ENCODE measurements at places on chromosomes 5 and 9.

- DNase-seq, result peak; percentile 100
Observed at GRCh38 chr5:168579488-168580226, 489 bp upstream of the PANK3 start.

GRCh38 chr9:88814577-88814976 lies 176.7 kb upstream of the S1PR3 start:
- DNase-seq, result peak; percentile 78

DNA sequence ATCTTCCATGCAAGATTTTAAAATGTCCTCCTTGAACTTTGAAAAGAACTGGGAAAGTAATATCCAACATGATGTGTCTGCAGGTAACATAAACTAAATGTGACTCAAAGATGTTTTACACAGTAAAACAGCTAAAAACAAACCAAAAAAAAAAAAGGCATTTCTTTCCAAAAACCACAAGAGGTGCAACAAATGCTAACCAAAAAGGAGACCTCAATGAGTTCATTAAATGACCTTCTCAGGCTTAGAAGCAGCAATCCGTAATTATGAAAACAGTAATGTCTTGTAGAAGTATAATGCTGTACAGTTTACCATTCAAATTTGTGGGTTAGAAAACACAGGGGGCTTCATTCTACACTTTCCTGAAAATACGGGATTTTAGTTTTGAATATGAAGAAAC lies 2.5 kb downstream of the RNF145 start:
- DNase-seq, result no peak

DNA sequence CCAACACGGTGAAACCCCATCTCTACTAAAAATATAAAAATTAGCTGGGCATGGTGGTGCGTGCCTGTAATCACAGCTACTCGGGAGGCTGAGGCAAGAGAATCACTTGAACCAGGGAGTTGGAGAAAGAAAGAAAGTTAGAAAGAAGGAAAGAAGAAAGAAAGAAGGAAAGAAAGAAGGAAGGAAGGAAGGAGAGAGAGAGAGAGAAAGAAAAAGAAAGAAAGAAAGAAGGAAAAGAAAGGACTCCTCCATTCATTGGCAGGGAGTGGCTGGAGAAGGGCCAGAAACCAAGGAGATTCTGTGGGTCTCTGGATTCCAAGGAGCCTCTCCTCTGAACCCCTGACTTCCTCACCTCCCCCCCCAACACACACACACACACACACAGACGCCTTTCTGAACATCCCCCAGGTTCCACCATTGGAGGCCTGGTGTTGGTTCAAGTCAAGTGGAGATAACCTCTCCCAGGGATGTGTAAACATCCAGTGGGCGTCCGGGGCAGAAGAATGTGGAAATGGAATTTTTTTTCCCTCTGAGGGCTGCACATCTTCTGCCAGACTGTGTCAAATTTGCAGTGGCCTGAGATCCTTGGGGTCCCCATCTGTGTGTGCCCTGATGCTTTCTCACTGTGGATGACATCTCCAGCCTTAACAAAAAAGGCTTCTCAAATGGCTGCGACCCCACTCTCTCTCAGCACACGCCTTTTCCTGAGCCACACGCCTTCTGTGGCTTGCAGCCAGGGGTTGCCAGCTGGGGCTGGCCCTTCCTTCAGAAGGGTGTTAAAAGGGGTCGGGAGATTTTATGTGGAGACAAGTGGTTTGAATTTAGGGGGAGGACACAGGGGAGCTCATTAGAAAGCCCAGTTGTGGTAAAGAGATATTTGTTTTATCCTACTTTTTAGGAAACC lies 109.3 kb upstream of the HAND1 start:
- no peak for DNase-seq

DNA sequence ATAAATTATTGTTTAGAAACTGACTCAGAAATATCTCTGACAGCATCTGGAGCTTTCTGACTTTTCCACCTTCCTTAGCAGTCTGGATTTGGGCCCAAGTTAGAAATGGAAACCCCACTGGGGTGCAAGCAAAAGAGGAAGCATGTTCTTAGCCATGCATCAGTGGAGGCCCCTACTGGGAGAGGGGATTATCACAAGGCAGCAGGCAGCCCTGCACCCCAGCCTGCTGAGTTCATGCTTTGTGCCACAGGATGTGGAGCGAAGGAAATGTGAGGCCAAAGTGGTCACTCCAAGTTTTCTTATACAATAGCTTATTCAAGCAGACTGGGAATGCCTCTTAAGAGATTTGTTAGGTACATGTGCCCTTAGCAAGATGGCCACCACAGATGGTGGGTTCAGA lies 146.5 kb upstream of the TLX3 start:
- peak; percentile 23 for DNase-seq

DNA sequence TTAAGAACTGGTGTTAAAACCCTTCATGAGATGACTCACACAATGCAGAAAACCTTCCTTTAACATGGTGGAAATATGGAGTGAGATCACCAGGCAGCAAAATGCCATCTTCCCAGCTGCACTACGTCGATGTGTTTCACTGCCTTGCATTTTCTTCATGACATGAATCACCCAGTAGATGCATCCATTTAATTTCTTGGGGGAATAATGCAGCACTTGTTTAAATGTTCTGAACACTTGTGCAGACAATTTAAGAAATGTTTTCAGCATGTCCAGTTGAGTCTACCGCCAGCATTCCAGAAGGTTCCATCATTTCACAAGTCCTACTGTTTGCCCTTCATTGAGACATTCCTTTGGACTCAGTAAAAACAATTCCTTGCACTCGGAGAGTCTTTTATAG lies 81.6 kb downstream of the ADAMTS16 start:
- DNase-seq, result no peak

GRCh38 chr5:69084195-69084594 lies 9.6 kb upstream of the SLC30A5 start:
- no peak for DNase-seq

- DNase-seq, result peak; percentile 43
Observed at GRCh38 chr9:88106492-88106891, 31.8 kb downstream of the SPATA31C2 start.

DNA sequence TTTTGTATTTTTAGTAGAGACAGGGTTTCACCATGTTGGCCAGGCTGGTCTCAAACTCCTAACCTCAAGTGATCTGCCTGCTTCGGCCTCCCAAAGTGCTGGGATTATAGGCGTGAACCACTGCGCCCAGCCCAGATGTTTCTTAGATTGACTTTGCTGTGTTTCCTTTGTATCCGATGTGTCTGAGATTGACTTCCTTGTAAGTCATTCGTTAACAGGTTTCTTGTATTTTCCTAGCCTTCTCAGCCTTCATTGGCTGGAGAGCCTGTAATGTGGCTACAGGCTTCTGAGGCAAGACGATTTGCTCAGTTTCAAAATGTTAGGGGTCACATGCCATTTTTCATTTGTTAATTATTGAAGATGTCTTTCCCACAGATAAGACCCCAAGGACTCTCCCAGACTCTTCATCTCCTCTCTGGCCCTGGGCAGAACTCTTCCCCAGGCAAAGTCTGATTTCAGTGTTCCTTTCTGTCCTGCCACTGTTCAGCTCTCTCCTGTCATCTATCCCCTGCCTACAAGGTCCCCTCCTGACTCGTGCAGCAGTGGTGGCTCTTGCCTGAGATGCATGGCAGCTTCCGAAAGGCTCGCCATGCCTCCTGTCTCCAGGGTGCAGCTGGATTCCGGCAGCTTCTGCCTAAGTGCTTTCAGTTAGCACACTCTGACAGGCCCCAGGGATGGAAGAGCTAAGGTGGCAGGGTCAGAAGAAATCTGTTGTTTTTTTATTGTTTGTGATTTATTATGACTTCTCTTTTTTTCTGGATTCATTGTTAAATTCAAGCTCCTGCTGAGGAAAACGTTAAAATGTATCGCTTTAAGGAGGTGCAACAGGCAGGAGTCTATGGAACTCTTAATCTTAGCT lies 206.4 kb downstream of the AOPEP start:
- DNase-seq, result no peak

GRCh38 chr5:168479166-168479565 lies 7.1 kb upstream of the RARS1 start:
- no peak for DNase-seq

GRCh38 chr5:103315455-103315854 lies 56.9 kb downstream of the MACIR start:
- DNase-seq, result no peak

DNA sequence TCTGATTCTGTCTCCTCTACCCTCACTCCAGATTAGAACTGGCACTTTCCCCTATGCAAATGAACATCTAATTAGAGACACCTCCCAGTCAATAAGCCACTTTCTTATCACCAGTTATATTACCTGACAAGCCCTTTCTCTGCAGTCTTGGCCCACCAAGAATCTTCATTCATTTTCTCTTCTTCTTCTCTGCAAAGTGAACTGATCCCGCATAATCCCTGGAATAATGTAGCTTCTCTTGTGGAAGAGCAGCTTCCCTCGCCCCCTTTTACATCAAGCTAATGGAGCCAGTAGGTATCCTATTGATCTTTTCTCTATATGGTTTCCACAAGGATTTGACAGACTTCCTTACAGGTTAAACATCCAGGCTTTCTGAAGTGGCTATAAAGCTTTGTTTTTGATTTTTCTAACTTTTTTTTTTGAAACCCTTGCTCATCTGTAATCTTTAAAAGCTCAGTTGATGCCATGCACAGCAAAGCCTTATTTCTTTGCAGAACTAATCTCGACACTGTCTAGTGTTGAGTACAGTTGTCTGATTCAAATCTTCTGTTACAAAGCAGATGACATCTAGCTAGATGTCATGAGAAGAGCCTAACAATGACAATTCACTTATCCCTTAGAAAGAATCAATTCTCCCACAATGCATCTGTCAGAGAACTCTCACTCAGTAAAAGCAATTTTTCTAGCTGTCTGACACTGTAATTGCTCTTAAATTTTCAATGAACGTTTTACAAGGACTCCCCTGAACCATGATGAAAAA lies 281.4 kb downstream of the ISL1 start:
- DNase-seq, result no peak

GRCh38 chr5:69230181-69230580 lies 4.5 kb upstream of the CDK7 start:
- no peak for DNase-seq

DNA sequence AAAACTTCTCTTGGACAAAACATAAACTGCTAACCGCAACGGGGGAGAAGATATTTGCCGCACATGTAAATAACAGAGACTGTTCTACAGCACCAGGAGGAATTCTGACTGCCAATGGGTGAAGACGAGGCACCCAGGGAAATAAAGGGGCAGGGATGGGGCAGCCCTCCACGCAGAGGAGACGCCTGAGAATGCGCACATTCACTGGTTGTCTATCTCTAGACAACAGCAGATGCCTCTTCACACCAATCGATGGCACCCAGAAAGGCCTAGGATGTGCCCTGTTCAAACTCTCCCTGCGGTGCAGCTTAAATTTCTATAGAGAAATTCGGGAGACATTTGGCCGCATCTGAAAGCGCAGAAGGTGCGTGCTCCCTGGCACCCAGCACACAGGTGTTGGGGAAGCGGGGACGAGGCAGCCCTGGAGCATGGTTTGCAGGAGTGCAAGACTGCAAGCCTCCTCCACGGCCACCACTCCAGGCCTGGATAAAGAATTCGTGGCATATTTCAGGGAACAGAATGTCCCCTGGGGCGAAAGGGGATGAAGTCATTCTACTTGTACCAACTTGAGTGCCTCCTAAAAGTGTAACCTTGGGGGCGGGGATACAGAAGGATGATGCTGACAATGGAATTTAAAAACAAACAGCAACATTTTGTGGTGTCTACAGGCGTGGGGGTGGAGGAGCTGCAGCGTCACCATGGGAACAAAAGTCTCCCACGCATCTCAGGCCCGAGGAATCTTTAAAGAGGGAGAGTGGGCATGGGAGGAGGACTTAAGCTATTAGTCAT lies 6.3 kb upstream of the IRX2 start:
- DNase-seq, result no peak

- no peak for DNase-seq
Observed at GRCh38 chr9:7671847-7672246, 127.7 kb downstream of the DMAC1 start.

- DNase-seq, result no peak
Observed at GRCh38 chr5:3353561-3353960, 242.1 kb upstream of the IRX1 start.

DNA sequence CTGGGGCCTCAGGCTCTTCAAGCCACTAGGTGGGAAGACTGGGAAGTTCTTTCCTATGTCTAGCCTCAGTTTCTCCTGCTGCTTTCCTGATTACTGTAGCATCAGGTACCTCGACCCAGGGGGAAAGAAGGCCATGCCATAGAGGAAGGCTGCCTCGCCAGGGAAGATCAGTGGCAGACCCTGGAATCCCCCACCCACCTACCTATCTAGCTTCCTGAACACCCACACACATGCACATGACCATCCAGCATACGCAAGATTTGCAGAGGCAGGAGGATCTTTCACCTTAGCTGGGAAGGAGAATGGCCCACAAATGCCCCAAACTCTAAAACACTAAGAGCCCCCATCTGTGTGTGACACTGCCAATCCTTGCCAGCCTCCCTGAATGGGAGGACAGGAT lies 8.0 kb downstream of the NR5A1 start:
- no peak for DNase-seq

DNA sequence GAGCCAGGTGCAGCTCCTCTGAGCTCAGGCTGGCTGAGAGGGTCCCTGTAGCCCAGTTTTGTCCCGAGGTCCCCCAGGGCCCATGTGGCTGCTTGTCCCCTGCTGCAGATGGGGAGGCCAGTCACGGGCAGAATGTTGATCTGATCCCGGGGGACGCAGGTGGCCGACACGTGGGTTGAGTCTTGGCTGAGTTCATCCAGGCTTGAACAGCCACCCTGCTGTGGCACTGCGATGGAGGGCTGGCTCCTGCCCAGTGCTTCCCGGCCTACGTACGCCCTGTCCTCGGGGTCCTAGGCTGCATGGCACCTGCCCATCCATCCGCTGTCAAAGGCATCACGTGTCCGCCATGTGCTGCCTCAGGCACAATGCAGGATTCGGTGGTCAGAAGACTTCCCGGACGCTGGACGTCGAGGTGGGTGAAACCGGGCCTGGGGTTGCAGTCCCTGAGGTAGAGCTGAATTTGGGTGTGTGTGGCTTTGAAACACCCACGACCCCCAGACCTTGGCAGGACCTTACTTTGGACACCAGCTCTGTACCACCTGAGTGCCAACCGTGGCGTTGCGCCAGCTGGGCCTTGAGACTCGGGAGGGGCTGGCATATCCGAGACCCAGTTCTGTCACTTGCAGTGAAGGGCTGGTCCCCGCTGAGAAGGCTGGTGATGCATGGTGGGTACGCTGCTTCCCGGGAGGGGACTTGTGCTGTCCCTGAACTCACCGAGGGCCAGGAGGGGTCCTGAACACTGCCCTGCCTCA lies 22.3 kb downstream of the RXRA start:
- no peak for DNase-seq

GRCh38 chr5:136396886-136397285 lies 31.5 kb upstream of the TRPC7 start:
- no peak for DNase-seq

GRCh38 chr9:132877824-132878694 lies at the start of gene AK8:
AK8 (minus strand) TSS chr9:132878284; CDS start chr9:132878255, 29 bp downstream.
- peak; percentile 86 for DNase-seq

- DNase-seq, result no peak
Observed at GRCh38 chr9:73845954-73846690, 651.0 kb upstream of the RORB start.

DNA sequence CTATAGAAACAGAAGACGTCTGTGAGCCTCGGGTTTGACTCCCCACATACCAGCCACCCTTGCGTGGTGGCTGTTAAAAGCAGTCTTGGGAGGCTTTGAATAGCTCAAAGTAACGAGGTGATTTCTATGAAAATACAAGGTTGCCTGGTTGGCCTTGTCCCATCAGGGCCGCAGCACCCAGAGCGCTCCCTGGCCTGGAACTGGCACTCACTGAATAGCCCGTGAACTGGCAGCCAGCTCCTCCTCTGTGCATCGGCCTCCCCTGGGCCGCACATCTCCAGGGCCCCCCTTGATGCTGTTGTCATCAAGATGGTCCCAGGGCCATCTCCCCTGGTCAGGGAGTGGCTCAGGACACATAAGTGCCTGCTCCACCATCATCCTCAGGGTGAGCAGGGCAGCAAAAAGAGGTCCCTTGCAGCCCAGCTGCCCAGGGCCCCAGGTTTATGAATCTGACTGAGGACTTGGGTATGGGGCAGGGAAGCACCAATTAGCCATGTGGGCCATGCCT lies 144.6 kb upstream of the PPP1R26 start:
- DNase-seq, result peak; percentile 7
